CD4-positive, CD25-positive, alpha-beta regulatory T cell (primary cell): ENCODE measurements at places on chromosomes 13 and 19.

DNA sequence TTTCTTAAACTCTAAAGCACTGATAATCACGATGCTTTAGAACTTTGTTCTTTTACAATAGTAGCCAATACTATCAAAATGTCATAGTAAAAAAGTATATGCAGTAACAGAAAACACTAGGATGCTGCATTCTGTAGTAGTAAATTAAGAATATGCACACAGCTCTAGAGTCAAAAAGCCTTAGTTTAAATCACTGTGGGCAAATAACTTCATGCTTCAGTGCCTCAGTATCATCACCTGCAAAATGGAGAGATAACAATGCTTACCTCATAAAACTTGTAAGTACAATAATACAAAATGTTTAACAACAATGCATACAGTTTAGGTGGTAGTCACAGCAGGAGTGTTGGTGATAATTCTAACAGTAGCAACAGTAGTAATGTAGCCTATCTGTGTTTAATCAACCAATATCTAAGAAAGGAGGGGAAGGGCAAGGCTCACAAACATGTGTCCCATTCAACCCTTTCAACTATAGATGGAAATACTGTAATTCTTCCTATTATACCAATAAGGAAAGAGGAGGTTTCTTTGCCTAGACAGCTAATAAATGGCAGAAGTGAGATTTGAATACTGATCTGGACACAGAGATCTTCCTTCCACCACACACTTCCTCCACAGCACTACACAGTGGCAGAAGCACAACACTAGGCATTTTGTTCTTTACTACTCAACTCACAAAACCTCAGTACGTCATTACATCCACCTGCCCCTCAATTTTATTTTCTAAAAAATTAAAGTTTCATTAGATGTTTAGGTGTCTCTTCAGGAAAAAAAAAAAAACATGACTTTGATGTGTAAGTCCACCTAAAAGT, 4.6 kb downstream of the RBM26 start:
- DNase-seq = peak; percentile 39

DNA sequence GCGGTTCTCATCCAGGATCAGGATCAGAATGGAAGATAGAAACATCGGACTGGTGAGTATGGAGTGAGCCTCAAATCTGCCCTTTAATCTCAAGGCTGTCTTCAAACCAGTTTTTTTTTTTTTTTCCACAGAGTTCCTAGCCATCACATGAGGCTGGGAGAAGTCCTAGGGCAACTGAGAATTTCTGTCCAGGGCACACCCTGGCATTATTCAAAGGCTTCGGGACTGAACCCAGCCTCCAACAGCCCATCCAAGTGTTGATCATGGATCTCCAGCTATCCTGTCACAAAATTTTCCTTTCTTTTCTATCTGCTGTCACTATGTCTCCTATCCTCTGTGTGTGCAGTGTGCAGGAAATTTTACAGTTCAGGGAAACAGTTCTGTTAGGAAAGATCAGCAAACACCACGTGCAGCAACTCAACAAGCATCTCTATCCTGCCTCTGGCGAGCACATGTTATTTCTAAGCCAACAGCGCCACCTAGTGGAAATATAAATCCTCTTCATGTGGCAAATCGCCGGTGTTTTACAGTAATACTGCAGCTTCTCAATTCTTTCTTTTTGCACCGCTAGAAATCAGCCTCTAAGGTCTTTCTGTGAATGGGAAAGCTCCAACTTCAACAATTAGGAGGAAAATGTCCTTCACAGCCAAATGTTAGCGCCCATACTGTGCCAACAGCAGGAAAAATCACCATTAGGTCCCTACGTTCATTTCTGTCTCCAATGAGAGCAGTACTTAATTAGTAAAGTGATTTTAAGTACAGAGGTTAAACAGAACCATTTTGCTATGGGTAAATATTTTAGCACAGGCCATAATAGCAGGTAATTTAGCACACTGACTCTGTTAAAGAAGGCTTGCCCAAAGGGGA, 21.4 kb upstream of the ZNF181 start:
- DNase-seq = peak; percentile 76

DNA sequence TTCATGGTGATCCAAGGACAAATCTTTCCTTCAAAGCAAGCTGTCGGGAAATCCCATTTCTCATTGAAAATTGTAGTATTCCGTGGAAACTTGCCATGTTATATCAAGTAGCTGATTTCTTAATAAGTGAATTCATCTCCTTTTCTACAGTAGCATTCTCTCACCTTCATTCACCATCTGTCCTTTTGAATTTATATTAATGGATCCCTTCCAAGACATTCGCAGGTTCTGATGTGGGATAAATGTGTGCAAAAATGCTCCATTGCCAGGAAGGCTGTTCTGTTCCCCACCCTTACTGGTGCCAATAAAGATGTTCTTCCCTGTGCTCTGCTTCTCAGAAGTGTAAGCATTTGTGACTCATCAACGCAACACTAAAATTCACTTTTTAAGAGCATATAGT, 36.2 kb downstream of the AMER2 start:
- DNase-seq = no peak

- DNase-seq = no peak
Observed at GRCh38 chr13:110309661-110310524, 2.8 kb downstream of the COL4A2 start.

DNA sequence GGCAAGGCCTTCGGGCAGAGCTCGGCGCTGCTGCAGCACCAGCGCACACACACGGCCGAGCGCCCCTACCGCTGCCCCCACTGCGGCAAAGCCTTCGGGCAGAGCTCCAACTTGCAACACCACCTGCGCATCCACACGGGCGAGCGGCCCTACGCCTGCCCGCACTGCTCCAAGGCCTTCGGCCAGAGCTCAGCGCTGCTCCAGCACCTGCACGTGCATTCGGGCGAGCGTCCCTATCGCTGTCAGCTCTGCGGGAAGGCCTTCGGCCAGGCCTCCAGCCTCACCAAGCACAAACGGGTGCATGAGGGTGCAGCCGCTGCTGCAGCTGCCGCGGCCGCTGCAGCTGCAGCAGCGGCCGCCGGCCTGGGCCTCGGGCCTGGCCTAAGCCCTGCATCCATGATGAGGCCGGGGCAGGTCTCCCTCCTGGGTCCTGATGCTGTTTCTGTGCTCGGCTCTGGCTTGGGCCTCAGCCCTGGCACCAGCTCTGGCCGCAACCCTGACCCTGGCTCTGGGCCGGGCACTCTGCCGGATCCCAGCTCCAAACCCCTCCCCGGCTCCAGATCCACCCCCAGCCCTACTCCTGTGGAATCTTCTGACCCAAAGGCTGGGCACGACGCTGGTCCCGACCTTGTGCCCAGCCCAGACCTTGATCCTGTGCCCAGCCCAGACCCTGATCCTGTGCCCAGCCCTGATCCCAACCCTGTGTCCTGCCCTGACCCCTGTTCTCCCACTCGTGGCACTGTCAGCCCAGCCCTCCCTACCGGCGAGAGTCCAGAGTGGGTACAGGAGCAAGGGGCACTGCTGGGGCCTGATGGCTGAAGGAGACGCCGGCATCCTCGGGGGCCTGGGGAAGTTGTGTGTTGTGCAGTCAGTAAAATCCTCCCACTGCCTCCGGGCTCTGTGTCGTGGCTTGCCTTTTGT, 2.0 kb upstream of the MCOLN1 start:
- DNase-seq = no peak

- DNase-seq = peak; percentile 9
Observed at GRCh38 chr13:42883771-42884467, 102.5 kb downstream of the FAM216B start.

DNA sequence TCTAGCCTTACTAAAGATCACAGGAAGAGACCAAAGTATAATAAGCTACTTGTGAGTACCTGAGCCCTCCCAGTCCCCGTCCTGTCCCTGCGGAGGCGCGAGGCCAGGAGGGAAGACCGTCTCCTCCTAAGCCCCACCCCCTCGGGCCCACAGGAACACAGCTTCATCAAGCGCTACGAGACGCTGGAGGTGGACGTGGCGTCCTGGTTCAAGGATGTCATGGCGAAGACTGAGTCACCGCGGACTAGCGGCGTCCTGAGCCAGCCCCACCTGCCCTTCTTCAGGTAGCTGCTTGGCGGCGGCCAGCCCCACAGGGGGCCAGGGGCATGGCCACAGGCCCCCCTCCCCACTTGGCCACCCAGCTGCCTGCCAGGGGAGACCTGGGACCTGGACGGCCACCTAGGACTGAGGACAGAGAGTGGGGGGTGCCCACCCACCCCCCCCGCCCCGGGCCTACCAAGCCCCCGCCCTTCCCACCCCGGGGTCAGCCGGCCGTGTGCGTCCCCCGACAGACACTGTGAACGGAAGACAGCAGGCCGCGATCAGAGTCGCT, 2.4 kb upstream of the TGFBR3L start:
- no peak for DNase-seq

GRCh38 chr19:1865172-1866010, 2.0 kb upstream of the KLF16 start:
- DNase-seq = no peak

GRCh38 chr13:76883236-76883635, 3.0 kb downstream of the KCTD12 start:
- DNase-seq = no peak

DNA sequence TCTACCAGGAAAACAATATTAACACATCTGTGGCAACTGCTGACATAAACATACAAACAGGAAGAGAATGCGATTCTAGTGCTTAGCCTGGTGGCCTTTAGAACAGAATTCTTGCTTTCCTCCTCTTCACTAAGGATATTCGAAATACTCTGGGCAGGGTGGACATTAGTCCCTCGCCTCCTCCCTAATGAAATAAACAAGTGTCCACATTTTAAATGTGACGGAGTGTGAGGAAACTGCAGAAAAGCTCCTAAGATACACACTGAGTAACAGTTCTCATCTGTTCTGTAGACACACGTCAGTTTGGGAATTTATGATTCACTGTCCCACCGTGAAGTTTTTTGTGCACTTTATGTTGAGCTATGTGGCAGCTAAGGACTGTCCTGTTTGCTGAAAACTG, 639 bp downstream of the STARD13 start:
- DNase-seq = no peak

DNA sequence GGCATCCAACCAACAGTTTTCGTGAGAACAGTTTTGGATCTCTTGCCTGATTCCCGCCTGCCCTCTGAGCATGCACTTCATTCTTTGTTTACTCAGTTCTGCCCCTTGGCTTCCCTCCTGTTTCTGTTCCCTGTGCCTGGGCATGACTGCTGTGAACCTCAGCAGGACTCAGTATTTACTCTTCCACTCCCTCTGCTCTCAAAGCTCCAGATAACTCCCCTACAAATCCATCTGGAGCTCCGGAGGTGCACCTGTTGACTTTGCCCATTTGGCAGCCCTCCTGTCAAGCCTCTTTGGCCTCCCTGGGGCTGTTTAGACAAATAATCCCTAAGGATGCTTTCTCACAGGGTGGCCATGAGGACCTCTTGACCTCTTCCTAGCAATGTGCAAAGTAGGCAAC, 34.2 kb upstream of the ARGLU1 start:
- no peak for DNase-seq

DNA sequence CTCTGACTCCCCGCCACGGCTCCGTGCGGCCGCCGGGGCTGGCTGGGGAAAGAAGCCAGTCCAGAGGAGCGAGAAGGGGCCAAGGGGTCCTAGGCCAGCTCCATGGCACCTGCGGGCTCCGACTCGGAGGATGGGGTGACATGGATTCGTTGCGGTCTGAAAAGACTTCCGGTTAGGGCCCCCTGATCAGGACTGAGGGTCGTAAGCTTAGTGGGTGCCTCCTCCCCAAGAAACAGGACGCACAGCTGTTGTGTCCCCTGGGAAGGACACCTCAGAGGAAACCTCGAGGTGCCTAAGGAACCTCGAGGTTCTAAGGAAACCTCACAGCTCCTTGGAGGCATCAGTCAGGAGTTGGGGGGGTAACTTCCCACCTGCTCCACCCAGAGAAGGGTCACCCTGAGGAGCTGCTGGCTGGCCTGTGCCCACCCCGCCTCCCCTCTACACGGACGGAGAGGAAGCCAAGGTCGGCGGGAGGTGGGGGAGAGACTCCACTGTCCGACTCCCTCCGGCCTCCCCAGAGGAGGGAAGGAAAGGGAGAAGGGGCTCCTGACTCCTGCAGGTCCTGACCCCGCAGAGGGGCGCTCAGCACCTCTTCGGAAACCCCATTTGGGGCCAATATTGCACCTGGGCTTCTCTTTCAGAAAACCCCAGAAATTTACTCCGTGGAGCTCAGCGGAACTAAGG, 855 bp downstream of the ATP12A start:
- DNase-seq = no peak

GRCh38 chr13:24713022-24713421, 32.8 kb downstream of the ATP12A start:
- no peak for DNase-seq

- no peak for DNase-seq
Observed at GRCh38 chr19:35868823-35869326, 501 bp downstream of the APLP1 start.

DNA sequence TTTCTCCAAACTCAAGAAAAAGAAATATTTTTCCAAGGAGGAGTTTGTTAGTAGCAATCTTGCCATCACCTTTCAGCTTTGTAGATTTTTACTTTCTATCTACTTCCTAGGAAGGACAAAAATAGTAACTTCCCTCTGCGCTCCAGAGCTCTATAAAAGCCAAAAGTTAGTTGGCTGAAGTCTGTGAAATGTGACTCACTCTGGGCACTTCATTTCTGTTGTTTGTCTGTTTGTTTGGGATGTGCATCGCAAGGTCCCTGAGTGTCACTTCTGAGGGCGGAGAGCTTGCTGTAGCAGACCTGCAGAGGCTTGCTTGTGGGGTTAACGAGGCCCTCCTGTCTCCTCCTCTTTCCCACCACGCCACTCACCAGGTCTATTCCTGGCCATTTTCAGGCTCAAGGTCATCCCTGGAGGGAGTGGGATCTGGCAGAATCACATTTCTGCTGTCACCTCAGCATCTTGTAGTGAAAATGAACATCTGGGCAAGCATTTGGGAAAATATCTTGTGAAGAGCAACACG, 307.6 kb downstream of the GPC6 start:
- DNase-seq = no peak

- DNase-seq = no peak
Observed at GRCh38 chr19:2551172-2551863, 75.4 kb downstream of the GADD45B start.

GRCh38 chr19:36876993-36877938, 26.6 kb downstream of the ZNF345 start:
- DNase-seq = no peak

DNA sequence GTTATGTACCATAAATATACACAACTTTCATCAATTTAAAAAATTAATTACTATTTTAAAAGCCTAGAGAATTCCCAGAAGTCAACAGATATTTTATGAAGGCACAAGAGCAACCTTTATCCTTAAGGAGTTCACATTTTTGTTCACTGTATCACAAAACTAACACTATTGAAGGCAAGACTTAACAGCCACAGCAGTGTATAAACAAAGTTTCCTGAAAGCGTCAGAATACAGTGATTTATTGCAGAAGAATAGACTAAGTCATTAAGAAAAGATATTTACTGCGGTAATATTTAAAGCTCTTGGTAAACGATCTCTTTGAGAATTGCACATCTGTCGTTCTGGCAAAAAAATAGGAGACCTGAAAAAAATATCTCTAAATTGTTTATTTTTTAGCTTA, 419.3 kb upstream of the NBEA start:
- no peak for DNase-seq

- no peak for DNase-seq
Observed at GRCh38 chr13:58583966-58584365, 952.4 kb downstream of the PCDH17 start.

DNA sequence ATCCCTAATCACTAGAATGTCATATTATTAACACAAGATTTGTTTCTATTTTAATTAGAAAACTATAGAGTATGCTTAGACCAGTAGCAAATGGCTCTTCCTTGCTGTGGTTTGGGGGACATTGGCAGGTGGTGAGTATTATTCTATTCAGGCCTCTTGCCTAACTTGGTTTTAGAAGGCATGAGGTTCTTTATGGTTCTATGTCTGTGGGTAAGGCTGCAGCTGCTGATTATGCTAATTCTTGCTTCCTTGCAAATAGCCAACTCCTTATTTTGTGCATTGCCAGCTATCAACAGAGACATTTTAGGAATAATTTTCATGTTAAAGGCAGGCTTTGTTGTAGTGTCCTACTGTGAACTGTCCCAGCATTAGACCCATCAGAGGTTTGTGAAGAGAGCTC, 1344.9 kb downstream of the UQCRFS1 start:
- DNase-seq = no peak
